ENCODE measurements at places on chromosomes 11 and 22. TPM values are rescaled to one million over a fixed set of nuclear protein-coding genes. Genes with fewer than 3 reads are reported as not detected.

DNA sequence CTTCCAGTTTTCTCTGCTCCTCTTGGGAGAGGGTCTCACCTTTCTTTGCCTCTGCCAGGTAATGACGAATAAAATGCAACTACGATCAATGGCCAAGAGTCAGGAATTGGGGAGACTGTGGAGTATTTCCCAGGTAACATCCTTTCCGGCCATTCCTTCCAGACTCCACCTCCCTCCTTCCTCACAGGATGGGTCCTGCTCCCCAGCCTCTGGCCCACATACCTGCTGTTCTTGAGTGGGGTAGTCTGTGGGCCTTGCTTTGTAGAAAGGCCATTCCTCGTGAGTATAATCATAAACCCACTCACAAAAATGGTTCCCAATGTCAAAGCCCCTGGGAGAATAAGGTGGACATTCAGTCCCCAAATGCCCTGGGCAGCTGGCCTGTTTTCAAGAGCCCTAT, 1.5 kb upstream of the CPT1B start:
- no peak overlapping the region for H3K4me3 ChIP-seq
- H3K27me3 ChIP-seq = no peaks in the 10 kb centered on the region
- no peak for DNase-seq
- no peak overlapping the region for H3K27ac ChIP-seq
- H3K36me3 ChIP-seq = peaks cover 5% of the 10 kb centered on the region

GRCh38 chr11:80365980-80366379, 925.1 kb upstream of the TENM4 start:
- no peak for DNase-seq
- no peaks in the 10 kb centered on the region for H3K4me1 ChIP-seq
- no peaks in the 10 kb centered on the region for H3K27me3 ChIP-seq
- no peak overlapping the region for H3K4me3 ChIP-seq
- H3K36me3 ChIP-seq = no peaks in the 10 kb centered on the region

DNA sequence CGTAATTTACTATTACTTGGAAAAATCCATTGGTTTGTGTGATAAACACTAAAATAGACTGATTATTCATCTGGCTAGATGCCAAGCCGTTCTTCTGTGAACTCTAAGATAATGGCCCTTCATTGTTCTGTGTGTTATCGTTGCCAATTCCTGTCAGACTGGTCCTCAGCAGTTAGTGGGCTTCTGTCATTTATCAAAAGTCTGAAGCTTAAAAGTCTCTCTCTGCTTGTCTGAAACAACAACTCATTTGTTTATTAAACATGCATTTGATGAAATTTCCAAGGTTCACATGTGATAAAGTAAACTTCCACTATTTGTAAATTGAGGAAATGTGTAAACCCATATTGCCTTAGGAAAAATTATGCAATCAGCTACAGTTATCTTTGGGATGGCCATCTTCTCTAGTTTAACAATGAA, 21.1 kb upstream of the RDX start:
- no peaks in the 10 kb centered on the region for H3K4me1 ChIP-seq
- no peak for DNase-seq
- no peaks in the 10 kb centered on the region for H3K36me3 ChIP-seq
- H3K4me3 ChIP-seq = no peak overlapping the region
- no peaks in the 10 kb centered on the region for H3K27me3 ChIP-seq

DNA sequence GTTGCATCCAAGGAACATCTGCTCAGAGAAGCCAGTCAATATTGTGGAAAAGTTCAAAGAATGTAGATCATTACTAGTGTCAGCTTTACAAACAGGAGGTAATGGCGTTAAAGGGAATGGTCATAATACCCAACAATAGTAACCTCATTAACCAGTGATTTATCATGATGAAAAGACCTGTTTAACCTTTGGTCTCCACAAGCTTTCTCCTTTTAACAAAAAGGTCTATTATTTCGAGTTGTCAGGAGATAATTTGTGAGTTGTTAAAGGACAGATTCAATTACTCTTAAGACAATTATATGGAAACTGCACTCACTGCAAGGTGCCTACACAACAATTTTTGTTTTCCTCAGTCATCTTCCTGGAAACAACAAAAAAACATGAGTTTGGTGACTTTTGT, 73.8 kb upstream of the HTATIP2 start:
- H3K4me3 ChIP-seq = no peak overlapping the region
- H3K27ac ChIP-seq = no peak overlapping the region
- DNase-seq = no peak
- no peaks in the 10 kb centered on the region for H3K27me3 ChIP-seq

Gene NTM
- not detected for polyA plus RNA-seq

DNA sequence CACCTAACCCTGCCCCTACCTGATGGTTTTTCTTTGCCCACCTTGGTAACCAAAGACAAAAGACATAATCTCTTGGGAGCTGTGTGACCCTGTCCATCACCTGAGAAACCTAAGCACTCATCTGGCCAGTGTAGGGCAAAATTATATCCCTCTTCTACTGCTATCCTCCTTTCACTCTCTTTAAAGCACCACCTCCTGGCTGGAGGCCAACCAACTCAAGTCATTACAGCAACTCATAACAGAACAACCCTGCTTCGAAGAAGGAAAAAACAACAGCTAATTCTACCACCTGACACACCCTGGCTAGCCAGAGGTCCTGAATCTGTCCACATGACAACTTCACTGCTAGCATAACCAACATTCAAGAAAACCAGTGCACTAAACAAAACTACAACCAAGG, 45.5 kb downstream of the GAS2 start:
- H3K4me1 ChIP-seq = no peaks in the 10 kb centered on the region
- no peaks in the 10 kb centered on the region for H3K27me3 ChIP-seq
- H3K27ac ChIP-seq = no peak overlapping the region
- H3K36me3 ChIP-seq = no peaks in the 10 kb centered on the region
- DNase-seq = no peak
- no peak overlapping the region for H3K4me3 ChIP-seq

DNA sequence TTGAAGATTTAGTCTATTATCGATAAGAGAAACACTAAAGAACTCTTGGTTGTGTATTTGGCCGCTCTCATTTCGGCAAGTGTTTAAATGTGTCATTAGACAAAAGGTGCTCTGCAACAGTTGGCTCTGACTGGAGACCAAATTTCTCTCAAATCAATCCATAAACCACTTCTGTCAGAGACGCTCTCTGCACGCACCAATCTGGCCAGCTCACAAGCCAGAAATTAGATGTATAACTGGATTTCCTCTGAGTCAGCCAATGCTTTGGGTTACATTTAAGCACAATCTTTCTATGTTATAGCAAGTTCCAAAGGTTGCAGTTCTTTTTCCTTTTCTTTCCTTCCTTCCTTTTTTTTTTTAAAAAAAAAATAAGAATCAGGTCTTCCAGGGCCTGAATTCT, 17.6 kb upstream of the PARVA start:
- no peak overlapping the region for H3K27ac ChIP-seq
- peaks cover 53% of the 10 kb centered on the region for H3K4me1 ChIP-seq
- no peak for DNase-seq
- no peaks in the 10 kb centered on the region for H3K27me3 ChIP-seq
- H3K4me3 ChIP-seq = no peak overlapping the region
